MCF 10A (cell line): ENCODE measurements at places on chromosomes 7 and 10. TPM values are rescaled to one million over a fixed set of nuclear protein-coding genes. Genes with fewer than 3 reads are reported as not detected.

DNA sequence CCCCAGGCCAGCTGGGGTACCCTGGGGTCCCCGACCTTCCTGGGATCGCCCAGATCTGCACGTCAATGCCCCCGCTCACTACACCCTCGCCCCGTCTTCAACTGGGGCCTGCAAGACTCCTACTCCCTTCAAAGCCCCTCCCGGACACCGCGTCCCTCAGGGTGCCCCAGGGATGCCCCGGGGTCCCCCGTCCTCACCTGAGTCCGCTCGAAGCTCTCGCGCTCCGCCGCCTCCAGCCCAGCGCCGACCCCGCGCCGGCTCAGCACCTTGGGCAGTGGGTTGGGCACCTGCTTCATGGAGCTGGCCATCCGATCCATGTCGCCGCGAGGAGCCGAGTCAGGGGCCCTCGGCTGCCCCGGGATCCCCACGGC lies at the start of gene HIP1:
HIP1 (minus strand) TSS at position 338 of the 371 bp plus-strand sequence; CDS start at position 317, 21 bp downstream.
- DNase-seq, result no peak

DNA sequence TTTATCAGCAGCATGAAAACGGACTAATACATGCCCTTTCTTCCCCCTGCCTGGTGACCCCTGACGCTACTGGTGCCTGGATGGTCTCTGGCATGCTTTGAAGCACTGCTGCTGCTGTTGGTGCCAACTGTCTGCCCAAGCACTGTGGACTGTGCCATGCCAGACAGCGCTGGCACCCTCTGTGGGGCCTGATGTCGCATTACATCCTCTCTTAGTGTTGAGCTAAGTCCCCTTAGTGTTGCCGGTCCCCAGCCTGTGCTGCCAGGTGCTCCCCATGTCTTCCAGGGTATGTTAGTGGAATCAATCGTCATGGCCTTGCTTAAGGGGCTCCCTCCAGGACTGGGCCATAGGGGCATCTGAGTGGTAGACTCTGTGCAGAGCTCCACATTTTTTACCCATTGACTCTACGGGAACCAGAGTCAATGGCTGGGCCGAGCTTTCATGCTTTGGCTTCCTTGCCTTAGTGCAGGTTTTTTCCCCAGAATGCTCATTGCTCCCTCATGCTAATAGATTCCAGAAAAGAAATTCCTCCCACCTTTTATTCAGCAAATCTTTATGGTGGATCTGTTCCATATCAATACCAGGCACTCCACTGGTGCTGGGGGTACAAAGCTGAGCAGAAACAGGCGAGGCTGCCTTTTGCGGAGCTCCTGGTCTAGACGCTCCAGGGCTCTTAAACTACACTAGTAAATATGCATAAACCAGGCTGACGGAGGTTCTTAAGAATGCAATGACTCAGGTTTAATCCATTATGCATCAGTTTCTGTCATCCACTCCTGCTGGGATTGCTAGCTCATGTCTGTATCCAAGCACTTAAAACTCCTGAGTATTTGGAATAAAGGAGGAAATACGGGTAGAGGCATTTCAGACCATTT lies 21.8 kb upstream of the MRC1 start:
- DNase-seq, result peak; percentile 90

DNA sequence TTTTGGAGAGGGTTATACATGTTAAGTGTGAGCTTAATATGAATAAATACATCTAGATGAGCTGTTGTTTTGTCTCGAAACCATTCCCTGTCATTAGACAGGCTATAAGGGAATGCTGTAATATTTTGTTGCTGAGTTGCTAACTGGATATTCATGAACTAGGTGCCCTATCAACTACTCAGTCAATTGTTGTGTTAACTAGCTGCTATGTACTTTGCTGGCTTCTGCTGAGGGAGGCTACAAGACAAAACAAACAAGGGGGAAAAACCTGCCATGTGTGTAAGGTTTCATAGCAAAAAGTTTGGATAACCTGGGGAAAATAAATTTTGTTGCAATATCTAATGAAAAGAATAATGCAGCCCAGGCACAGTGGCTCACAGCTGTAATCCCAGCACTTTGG lies 110.4 kb downstream of the CSTF2T start:
- no peak for DNase-seq

- DNase-seq, result no peak
These were observed 7.4 kb downstream of the PRLHR start for GRCh38 chr10:118587881-118588651.

- DNase-seq, result no peak
These were observed 56.5 kb downstream of the AFAP1L2 start for GRCh38 chr10:114347791-114348190.

DNA sequence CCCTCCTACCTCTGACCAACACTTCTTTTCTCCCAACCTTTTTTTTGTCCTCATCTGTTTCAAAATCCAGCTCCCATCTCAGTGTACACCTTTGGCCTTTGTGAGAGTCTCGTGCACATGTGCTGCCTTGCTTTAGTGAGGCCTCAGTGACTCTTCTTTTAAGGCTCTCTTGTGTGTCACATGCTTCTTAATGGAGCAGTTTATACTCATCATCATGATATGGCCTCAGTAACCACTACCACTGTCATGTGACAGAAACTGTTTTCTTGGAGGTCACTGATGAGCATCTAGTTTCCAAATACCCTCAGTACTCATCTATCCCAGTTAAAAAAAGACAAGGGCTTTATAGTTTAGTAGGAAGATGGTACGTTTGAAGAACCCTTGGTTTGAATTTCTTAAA lies 8.1 kb upstream of the ARHGAP22 start:
- DNase-seq, result no peak

- DNase-seq, result no peak
These were observed 6.6 kb downstream of the CPA2 start for GRCh38 chr7:130273081-130273932.

DNA sequence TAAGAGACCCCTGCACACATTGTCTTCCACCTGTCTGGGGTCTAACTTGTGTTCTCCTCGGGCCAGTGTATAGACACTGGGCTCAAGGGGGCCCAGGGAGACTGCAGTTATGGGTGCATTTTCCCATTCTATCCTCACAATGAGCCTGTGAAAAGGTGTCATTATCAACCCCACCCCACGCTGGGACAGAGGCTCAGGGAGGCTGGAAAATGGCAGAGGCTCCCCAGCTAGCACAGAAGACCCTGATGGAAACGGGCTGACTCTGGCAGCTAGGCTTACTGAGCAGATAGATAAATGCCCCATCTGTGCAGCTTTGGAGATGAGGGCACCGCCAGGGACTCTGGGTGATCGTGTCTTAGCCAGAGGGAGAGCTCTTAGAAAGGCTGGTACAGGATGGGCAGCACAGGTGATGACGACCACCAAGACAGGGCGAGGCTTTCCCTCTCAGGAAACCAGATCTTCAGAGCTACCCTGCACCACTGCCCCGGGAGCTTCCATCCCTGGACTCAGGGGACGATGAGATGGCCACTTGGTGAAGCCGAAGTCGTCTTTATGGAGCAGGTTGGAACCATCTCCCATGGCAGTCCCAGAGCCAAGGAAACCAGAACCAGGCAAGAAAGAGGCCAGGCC lies 58.2 kb upstream of the CHST15 start:
- no peak for DNase-seq

DNA sequence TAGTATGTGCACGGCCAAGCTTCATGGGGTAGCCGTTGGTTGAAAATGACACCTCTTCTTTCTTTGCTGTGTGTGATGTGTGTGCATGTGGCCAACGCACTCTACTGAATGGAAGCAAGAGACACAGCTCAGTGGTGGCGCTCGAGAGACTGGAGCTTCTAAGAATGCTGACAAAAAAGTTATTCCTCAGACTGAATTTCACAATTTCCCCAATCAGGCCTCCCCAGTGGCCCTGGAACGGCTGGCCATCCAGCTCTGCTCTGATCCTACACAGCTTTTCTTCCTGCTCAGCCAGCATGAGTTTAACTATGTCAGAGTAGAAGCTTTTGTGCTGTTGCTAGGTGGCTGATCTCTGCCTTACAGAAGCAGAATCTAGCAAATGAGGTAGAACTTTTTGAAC lies 186.7 kb upstream of the PLXDC2 start:
- DNase-seq, result no peak

GRCh38 chr7:122803851-122804250 lies 82.4 kb downstream of the CADPS2 start:
- no peak for DNase-seq

DNA sequence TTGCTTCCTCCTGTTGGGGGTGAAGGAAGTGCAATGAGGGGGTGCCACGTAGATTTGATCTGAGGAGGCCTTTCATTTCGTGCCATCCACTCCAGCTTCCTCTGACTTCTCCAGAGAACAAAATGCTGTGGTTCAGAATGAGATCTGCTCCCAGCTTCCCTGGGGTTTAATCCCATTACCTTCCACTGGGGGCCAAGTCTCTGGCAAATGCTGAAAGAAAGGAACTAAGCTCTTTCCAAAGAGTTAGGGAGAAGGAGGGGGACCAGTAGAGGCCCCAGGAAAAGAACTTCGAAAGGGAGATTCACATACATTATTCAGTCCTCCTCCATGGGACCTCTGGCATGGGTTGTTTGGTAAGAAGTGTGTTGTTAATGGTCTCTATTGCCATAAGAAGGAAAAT lies 727.0 kb downstream of the TYW1 start:
- no peak for DNase-seq

DNA sequence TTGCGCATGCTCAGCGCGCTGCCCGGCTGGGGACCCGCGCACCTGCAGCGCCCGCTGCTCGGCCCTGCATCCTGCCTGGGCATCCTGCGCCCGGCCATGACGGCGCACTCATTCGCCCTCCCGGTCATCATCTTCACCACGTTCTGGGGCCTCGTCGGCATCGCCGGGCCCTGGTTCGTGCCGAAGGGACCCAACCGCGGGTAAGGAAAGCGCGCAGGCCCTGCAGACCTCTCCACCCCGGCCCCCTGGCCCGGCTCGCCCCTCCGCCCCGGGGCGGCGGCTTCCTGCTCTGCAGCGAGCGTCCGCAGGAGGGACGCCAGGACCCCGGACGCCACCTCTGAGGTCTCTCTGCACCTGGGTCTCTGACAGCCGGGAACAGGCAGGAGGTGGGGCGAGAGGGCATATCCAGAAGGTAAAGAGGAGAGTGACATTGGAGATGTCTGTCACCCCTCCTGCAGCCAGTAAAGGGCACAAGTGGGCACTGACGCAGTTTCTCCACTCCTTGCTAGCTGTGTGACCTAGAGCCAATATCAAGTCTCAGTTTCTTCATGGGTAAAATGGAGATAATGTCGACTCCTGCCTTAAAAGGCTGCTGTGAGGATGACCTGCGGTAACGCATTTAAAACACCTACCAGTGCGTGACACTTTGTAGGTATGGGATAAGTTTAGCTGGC lies 338 bp downstream of the ATP6V0E2 start:
- no peak for DNase-seq

- no peak for DNase-seq
These were observed 1105.7 kb downstream of the XPNPEP1 start for GRCh38 chr10:108817584-108817983.

- no peak for DNase-seq
These were observed 29.4 kb downstream of the CDH23 start for GRCh38 chr10:71426058-71426605.

DNA sequence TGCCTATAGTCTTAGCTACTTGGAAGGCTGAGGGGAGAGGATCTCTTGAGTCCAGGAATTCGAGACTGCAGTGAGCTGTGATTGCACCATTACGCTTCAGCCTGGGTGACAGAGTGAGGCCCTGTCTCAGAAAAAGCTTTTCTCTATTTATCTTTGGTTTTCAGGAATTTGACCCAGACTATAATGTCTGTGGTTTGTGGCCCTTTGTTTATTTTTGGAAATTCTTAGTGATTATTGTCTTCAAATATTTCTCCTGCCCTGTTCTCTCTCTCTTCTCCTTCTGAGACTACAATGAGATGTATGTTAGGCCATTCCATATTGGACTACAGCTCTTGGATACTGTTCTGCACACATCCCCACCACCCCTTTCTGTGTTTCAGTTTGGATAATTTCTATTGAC lies 4.7 kb downstream of the MUC12 start:
- no peak for DNase-seq

- DNase-seq, result no peak
These were observed 104.2 kb downstream of the CTTNBP2 start for GRCh38 chr7:117769085-117769484.

- DNase-seq, result no peak
These were observed 392.3 kb downstream of the SUGCT start for GRCh38 chr7:40526951-40527715.

GRCh38 chr10:42609872-42610271 lies 28.5 kb downstream of the ZNF33B start:
- no peak for DNase-seq

GRCh38 chr7:106448992-106449859 lies 164.4 kb upstream of the NAMPT start:
- no peak for DNase-seq

GRCh38 chr7:45656431-45656830 lies 82.3 kb downstream of the ADCY1 start:
- no peak for DNase-seq

- no peak for DNase-seq
These were observed 171.5 kb upstream of the AKR1E2 start for GRCh38 chr10:4654496-4654895.

DNA sequence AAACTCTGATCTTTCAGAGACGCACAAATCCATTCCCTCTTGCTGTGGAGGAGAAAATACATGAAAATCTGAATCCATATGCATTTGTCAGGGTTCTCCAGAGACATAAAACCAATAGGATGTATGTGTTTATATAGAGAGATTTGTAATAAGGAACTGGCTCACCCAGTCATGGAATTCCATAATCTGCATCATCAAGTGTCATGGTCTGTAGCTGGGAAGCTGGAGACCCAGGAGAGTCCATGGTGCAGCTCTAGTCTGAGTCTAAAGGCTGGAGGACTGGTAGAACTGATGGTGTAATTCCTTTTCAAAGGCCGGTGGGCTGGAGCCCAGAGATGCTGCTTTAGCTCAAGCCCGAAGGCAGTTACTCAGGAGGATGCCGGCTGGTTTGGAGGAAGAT lies 134.0 kb downstream of the TCF7L2 start:
- DNase-seq, result no peak

DNA sequence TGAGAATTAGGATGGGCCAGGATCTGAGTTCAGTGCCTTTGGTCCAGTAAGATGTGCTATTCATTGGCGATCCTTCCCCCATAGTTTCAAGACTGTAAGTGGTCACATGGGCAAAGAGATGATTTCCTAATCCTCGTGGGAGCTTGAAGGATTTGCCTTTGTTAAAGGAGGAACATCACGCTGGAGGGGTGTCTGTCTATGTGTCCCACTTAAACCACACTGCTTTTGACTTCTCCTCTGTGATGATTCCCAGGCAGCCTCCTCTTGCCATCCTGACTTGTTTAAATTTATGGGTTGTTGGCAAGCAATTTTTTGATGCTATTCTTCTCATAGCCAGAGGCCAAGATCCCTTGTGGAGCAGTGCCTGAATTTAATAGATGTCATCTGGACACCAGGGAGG lies 154.0 kb downstream of the TCF7L2 start:
- DNase-seq, result no peak

The ZSCAN21 gene
- total RNA-seq, result 13.8 and 14.7 TPM in 2 replicates

The HOXA3 gene
- total RNA-seq, result 8.2 and 14.0 TPM in 2 replicates

The TFR2 gene
- total RNA-seq, result not detected in 2 replicates

The UTF1 gene
- not detected in 2 replicates for total RNA-seq

The OR9A2 gene
- not detected in 2 replicates for total RNA-seq

The UCMA gene
- not detected in 2 replicates for total RNA-seq

The GRM8 gene
- not detected in 2 replicates for total RNA-seq

The MKLN1 gene
- total RNA-seq, result 35.6 and 35.8 TPM in 2 replicates

The HOXA1 gene
- total RNA-seq, result 5.6 and 7.1 TPM in 2 replicates

The ZNF282 gene
- total RNA-seq, result 43.9 and 46.4 TPM in 2 replicates

The NANOS1 gene
- total RNA-seq, result 2.2 and 3.8 TPM in 2 replicates

The UNC5B gene
- 80.5 and 82.4 TPM in 2 replicates for total RNA-seq

The NRG3 gene
- not detected in 2 replicates for total RNA-seq

The PCBD1 gene
- 40.3 and 52.4 TPM in 2 replicates for total RNA-seq

The EBF3 gene
- total RNA-seq, result not detected in 2 replicates

The FAM237B gene
- total RNA-seq, result not detected in 2 replicates

The IGF2BP3 gene
- 27.0 and 29.8 TPM in 2 replicates for total RNA-seq

The CRYGN gene
- total RNA-seq, result not detected in 2 replicates

The SLC16A9 gene
- 0.54 and 0.84 TPM in 2 replicates for total RNA-seq
